ENCODE measurements at places on chromosomes 5 and 9.
A peak's percentile ranks its signal among the peaks of the same experiment; 100 is the strongest.

- DNase-seq = no peak
These were observed 111.3 kb downstream of the PDZD2 start for GRCh38 chr5:31750215-31750614.

DNA sequence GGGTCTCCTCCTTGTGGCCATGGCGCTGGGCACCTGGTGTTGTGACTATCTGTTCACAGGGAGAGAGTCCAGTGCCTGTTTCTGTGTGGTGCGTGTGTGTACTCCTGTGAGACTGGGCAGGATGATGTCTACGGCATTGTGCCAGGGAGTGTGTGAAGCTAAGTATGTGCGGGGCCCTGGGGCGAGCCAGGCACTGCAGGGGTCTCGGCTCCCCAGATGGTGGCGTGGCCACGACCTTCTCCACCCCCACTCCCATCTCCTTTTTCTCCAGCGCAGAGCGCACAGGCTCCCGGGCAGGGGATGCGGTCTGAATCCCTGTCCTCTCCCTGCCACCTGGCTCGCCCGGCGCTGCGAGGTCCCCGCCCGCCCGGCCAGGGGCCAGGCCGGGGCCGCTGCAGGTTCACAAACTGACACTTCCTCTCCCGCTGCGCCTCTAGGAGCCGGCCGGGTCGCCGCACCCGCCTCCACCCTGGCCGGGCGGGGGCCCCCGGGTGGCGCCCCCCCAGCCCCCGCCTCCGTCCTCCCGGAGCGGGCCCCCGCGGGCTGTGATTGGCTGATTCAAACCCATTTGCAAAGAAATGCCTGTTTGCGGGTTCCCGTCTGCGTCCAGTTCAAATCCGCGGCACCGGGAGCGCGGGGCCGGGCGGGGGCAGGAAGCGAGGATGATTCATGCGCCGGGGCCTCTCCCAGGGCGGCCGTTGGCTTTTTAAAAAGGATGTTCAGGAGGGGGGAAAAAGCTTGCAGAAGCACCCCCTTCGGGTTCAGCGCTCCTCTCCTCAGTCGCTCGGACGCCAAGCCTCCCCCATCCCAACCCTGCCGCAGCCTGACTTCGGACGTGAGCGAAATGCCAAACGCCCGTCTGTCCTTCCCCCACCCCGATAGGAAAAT, 790 bp downstream of the PHF19 start:
- DNase-seq = peak; percentile 52

GRCh38 chr5:27140831-27141230, 102.4 kb upstream of the CDH9 start:
- no peak for DNase-seq

GRCh38 chr9:36128349-36128748, 8.2 kb upstream of the GLIPR2 start:
- no peak for DNase-seq

DNA sequence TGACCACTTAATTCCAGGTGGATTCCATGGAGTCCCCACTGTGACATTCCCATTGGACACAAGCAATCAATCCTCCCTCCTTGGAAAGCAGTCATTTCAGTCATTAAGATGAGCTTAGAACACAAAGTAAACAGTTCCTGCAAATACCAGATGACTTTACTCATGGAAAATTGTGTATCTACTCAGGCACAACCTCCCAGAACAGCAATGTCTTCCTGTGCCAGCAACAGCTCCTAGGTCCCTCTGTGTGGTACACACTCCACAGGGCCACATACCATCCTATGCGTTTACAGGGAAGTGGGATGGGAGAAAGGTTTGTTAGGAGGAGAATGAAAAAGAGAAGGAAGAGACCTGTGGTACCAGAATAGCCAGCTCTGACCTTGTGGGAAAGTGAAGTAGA, 53.7 kb downstream of the MTMR12 start:
- no peak for DNase-seq

Measured in stimulated activated CD8-positive, alpha-beta memory T cell treated with anti-CD3 and anti-CD28 coated beads, Interleukin-15, amount 100 ng/mL, for 24 hours (primary cell).